ENCODE measurements at places on chromosomes 4 and X.

GRCh38 chr4:114026447-114026846 lies 47.0 kb upstream of the ARSJ start:
- no peak for DNase-seq

DNA sequence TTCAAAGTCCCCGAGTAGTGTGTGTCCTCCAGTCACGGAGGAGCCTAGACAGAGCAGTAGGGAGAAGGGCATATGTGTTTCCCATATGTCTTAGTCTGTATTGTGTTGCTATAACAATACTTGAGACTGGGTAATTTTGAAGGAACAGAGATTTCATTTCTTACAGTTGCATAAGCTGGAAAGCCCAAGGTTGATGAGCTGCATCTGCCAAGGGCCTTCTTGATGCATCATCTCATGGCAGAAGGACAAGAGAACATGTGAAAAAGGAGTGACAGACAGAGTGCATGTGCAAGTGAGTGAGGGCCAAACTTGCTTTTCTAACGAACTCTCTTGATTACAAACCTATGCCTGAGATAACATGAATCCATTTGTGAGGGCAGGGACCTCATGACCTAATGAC lies 243.4 kb downstream of the ARHGAP10 start:
- no peak for DNase-seq

DNA sequence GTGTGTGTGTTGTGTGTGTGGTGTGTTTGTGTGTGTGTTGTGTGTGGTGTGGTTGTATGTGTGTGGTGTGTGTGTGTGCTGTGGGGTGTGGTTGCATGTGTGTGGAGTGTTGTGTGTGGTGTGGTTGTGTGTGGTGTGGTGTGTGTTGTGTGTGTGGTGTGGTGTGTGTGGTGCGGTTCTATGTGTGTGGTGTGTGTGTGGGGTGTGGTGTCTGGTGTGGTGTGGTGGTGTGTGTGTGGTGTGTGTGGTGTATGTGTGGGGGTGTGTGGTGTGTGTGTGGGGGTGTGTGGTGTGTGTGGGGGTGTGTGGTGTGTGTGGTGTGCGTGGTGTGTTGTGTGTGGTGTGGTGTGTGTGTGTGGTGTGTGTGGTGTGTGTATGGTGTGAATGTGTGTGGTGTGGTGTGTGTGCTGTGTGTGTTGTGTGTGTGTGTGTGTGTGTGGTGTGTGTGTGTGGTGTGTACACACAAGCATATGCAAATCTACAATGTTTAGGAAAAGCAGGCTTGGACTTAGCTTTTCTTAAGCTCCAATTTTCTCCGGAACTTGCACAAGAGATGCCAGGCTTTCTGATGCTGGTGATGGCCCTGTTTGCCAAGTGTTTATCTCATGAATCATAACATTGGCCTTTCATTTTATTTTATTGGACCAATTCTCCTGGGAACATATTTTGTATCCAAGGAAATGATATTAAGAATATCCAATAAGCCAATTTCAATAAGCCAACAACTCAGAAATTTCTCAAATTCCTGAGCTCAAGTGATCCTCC lies 148.7 kb downstream of the SPATA18 start:
- DNase-seq = no peak

- no peak for DNase-seq
These were observed 24.8 kb downstream of the PDGFC start for GRCh38 chr4:156946516-156947424.

- DNase-seq = no peak
These were observed 10.6 kb downstream of the FAM184B start for GRCh38 chr4:17770845-17771244.

GRCh38 chrX:119899125-119899524 lies 3.4 kb downstream of the AKAP14 start:
- no peak for DNase-seq

DNA sequence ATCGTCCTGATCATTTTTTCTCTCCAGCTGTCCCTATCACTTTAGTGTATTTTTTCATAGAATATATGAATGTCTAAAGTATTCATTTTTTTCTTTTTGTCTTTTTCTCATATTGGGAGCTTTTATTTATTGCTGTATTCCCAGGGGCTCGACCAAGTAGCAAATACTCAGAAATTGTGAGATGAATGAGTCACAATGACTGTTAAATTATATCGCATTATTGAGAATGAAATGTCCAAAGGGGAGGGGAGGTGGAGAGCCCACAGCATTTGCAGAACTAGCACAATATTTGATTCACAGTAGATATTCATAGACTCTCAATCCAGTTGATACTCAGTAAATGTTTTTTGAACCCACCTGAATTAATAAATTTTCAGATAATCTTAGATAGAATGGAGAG lies 543.6 kb upstream of the FAM241A start:
- DNase-seq = no peak

DNA sequence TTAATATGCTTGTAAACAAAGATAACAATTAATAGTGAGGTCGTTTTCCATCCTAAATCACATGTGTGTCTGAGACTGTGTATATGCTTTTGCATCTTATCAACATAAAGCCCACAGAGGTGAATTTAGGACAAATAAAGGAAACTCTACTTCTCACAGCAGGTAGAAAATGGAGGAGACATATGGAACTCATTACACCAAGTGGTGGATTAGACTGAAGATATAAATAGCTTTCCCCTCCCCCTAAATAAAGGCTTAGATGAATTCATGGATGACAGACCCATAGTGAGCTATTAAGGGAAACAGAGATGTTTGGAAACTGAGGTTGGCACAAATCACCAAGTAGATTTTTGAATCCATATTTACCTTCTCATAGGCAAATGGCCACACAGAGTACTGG lies 79.7 kb downstream of the GRIA3 start:
- no peak for DNase-seq

GRCh38 chr4:22410645-22411247 lies 105.1 kb downstream of the ADGRA3 start:
- no peak for DNase-seq

GRCh38 chr4:147789596-147789995 lies 57.7 kb downstream of the ARHGAP10 start:
- no peak for DNase-seq

GRCh38 chr4:152524427-152524826 lies 11.5 kb downstream of the FBXW7 start:
- DNase-seq = no peak

DNA sequence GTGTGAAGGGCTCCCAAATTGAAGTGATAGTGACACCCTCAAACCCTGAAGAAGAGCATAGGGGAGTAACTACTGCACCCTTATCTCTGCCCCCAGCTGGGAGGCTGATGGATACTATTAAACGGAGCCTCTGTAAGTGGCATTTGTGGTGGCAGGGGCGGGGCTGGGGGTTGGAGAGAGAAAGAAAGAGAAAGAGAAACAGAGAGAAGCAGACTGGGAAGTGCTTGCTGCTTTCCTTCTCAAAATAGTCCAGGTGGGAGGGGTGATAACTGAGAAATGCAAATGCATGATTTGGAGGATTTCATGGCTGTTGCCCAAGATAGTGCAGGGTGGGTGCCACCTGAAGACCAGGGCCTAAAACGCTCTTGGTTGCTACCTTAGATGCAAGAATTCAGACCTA lies 253.5 kb upstream of the GATB start:
- peak; percentile 45 for DNase-seq

DNA sequence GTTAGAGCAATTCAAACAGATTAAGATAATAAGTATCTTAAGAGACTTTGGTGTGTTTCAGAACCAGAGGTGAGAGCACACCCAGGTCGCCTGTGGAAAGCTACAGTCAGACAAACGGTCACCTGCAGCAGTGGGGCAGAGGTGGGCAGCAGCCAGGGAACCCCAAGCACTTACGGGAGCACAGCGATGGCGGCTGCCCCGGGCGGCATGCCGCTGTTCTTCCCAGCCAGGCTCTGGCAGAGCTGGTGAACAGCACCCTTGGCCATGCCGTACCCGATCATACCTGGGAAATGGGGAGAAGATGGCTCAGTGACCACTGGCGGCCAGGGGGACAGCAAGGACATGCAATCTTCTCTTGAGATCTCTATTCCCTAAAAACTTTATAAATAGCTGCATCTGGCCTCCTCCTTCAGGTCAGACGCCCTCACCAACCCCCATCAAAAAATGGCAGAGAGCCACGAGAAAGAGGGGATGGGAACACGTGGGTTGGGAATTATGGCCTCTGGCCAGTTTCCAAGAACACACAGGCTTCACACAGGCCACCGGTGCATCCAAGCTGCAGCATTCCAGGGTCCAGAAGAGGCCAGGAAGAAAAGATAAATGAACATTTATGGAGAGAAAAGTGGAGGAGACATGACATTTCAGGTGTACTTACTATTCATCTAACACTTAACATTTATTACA lies 19.7 kb downstream of the QDPR start:
- no peak for DNase-seq

DNA sequence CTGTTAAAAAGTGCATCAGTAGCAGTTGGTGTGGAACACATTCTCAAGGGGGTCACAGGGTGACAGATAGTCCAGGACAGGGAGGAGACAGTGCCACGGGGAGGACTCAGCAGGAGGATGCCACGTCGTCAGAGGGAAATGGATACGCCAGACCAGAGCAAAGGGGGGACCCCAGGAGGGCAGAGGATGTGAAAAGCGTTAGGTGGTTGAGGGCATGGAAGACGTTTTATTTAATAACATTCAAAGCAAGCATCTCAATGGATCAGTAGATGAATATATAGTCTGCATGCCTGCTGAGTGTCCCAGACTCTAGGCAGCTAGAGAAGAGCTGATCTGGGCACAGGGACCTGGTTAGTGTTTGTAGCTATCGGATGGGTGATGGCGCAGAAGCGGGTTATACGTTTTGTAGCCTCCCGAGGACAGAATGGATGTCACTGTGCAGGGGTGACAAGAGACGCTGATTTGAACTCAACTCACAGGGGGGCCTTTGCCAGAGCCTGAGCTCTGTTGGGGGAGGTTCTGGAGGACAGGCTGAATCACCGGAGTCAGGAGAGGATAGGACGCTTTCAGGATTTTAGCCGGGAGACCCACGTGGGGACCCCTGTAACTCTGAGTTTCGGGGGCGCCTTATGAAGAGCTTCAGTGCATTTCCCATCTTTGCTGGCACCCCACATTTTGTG lies 81.3 kb downstream of the STOX2 start:
- DNase-seq = no peak

GRCh38 chr4:16852228-16852627 lies 46.2 kb downstream of the LDB2 start:
- DNase-seq = no peak

DNA sequence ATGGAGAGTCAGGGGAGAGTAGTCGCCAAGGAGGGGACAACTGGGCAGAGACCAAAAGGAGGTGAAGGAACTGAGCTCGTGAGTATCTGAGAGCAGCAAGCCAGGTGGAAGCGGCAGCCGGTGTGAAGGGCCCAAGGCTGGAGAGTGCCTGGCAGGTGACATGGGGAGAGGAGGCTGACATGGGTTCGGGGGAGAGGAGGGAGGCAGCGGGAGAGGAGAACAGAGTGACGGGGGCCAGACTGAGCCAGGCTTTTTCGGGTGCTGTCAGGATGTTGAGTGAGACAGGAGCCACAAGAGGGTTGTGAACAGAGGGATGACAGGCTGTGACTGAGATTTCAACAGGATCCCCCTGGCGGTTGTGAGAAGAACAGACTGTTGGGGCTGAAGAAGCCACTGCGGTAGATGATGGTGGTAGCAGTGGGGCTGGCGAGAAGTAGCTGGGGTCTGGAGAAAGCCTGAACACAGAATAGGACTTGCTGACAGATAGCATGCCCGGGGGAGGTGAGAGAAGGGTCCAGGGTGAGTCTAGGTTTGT lies 5.7 kb downstream of the ELK1 start:
- DNase-seq = no peak

DNA sequence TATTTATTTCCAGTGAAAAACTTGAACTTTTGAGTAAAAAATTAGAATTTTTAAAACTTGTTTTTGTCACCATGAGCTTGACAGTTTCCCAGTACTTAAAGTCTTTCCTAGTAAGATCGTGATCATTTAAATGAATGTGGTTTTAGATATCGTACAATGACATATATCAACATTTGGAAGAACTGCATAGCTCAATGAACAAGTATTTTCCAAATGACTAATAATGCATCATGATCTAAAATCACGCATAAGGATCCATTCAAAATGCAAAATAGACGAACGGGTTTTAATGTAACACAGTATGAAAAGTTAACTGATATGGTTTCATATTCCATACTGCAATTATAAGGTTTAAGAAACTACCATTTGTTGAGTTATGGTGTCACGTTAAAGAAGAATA lies 4.1 kb upstream of the NDNF start:
- DNase-seq = no peak

DNA sequence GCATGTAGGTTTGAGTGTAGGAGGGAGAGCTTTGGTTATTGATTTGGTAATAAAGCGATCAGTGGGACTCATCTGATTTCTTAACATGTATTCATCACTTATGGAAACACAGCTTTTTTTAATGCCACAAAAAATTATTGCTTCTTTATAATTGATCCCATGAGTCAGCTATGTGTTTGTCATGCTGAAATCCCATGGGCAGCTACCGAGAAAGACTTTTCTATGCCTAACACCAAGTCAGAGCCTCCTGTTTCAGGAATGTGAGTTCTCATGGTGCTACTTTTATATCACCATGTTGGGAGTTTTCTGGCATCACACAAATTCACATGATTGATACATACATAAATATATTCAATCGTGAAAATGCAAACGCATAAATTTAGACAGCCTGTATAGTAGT lies 165.7 kb downstream of the RAPGEF2 start:
- DNase-seq = no peak

DNA sequence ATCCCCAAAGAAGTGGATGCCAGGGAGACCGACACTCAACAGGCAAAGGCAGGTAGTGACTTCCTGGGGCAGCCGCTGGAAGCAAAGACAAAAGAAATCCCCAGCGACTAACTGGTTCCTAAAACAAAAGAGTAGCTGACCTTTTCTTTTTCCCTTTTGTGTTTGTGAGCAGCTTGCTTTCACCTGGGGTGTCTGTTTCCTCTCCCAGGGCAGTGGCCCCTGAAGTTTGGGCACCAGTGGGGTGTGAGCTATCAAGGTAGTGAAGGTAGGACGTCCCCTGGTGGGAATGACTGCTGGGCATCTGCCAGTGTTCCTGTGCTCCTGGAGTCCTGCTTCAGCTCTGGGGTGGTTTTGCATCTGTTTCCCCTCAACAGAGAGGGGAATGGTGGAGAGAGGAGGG lies 41.6 kb upstream of the STIM2 start:
- no peak for DNase-seq

GRCh38 chr4:8236920-8237195 lies 32.7 kb upstream of the HTRA3 start:
- DNase-seq = no peak

- DNase-seq = no peak
These were observed 1.2 kb downstream of the ELF2 start for GRCh38 chr4:139175646-139176301.

DNA sequence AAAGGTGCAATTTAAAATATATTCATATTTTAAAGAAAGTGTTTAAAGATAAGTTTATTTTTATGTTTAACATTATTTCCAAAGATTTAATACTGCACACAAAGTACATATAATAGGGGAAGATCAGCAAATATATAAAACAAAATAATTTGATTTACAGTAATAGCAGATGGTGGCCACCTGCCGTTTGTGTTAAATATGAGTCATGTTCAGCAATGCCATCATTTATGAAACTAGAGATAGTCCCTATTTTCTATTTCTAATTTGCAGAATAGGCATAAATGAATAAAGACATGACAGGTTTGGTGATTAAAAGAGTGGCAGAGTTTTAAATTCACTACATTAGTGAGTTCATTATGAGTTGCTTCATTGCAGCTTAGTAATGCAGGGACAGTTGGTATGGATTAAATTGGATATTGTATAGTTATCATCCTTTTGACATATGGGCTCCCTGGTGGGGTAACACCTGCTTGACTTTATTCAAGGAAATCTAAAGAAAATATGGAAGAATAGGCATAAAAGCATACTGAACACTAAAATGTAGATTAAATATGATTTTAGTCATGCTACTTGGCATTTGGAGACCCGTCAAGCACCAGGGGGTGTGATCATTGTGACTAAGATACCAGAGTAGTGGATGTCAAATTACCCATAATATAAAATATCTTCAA lies 78.8 kb upstream of the BANK1 start:
- DNase-seq = no peak

Measured in CD4-positive, alpha-beta memory T cell (primary cell).